ENCODE measurements at places on chromosomes 6 and 20. TPM values are rescaled to one million over a fixed set of nuclear protein-coding genes. Genes with fewer than 3 reads are reported as not detected.

CFAP61 gene
- 9.3 TPM for polyA plus RNA-seq

B3GALT4 gene
- 6.2 TPM for polyA plus RNA-seq

TTK gene
- polyA plus RNA-seq: 7.8 TPM

KIAA1755 gene
- 45.7 TPM for polyA plus RNA-seq

GPRC6A gene
- polyA plus RNA-seq: not detected

TMEM170B gene
- polyA plus RNA-seq: 27.3 TPM

CLVS2 gene
- 16.8 TPM for polyA plus RNA-seq

ZSCAN16 gene
- 8.6 TPM for polyA plus RNA-seq

TSPO2 gene
- 0.38 TPM for polyA plus RNA-seq

FAM83D gene
- 11.5 TPM for polyA plus RNA-seq

ANKRD66 gene
- polyA plus RNA-seq: 3.2 TPM

HDGFL1 gene
- not detected for polyA plus RNA-seq

WFDC5 gene
- polyA plus RNA-seq: 0.57 TPM

OR12D3 gene
- polyA plus RNA-seq: not detected

ELOVL4 gene
- 57.4 TPM for polyA plus RNA-seq

FBXL4 gene
- 10.5 TPM for polyA plus RNA-seq

C20orf144 gene
- polyA plus RNA-seq: 0.33 TPM

TFAP2D gene
- polyA plus RNA-seq: not detected

PCSK2 gene
- polyA plus RNA-seq: 28.0 TPM

OPRM1 gene
- 2.5 TPM for polyA plus RNA-seq

B3GAT2 gene
- polyA plus RNA-seq: 79.4 TPM

SLC17A3 gene
- polyA plus RNA-seq: not detected

MEP1A gene
- 0.08 TPM for polyA plus RNA-seq

NFYA gene
- 26.5 TPM for polyA plus RNA-seq

ARFGEF3 gene
- 24.0 TPM for polyA plus RNA-seq

GGTLC1 gene
- polyA plus RNA-seq: not detected

SCGN gene
- 2.2 TPM for polyA plus RNA-seq

SENP6 gene
- 84.9 TPM for polyA plus RNA-seq

CCR6 gene
- not detected for polyA plus RNA-seq

TINAG gene
- polyA plus RNA-seq: not detected

MPIG6B gene
- 0.81 TPM for polyA plus RNA-seq

TLDC2 gene
- polyA plus RNA-seq: 0.95 TPM
